Body of pancreas (tissue), 4 donors: ENCODE measurements at places on chromosomes 12 and 14. TPM values are rescaled to one million over a fixed set of nuclear protein-coding genes. Genes with fewer than 3 reads are reported as not detected.
A peak's percentile ranks its signal among the peaks of the same experiment; 100 is the strongest.

- DNase-seq, result peak; percentile 94
Observed at GRCh38 chr12:111361717-111362576, 6.9 kb downstream of the PHETA1 start.

DNA sequence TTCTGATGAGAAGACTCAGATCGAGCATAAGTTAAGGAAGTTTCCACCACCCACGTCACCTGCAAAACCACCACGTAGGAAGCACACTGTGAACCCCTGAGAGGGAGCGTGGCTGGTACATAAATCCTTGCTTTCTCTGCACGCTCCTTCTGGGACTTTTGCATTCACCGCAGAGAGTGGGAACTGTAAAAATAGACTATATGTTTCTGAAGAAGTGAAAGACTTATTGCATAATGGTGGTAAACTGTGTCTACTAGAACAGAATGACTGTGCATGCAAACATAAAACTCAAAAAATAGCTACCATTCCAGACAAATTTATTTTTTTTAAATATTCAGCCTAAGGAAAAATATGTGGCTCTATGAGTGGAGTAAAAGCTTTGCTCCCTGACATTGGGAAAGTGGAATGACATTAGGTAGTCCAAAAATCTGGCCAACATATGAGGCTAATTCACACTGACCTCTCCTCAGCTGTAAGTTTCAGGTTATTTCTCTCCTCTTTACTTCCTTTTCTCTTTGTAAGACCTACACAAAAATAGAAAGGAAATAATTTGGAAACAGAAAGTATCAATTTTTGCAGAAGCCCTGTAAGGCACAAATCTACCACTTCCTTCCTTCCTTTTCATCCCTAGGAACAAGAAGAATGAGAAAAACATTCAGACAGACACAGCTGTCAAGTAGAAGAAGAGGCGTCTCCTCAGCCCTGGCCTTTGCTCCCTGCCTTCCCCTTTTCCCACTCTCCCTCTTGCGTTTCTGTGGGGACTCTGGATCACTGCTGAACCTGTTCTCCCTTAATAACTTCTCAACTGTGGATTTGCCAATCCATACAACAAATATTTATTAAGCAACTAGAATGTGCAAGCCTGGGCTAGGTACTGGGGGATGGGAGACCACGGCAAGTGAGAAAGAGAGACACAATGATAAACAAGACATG lies 264.3 kb upstream of the FOXN3 start:
- DNase-seq, result no peak

DNA sequence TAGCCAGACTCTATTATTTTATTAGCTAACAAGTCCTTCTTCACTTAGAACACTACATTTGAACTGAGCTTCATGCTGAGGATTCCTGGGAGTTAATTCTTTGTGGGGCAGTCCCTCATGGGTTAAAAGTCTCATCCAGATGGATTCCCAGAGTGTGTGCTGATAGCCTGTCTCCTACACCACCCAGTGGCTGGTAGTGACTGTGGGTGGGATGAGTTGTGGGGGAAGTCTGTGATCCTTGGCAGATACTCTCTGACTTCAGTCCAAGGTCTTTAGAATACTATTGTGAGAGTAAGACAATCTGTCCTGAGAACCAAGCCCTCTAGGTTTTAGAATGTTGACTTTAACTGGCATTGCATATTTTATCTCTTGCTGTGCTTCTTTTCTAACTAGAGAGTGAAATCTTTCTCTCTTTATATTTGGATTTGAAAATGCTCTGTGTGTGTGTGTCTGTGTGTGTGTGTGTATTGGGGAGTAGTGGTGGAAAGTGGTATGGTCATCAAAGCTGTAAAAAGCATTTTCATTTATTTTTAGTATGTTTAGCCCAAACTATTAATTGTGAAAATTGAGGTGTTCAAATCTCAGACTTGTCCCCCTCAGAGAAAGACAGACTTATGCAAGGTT lies 37.3 kb downstream of the AKAP6 start:
- no peak for DNase-seq

DNA sequence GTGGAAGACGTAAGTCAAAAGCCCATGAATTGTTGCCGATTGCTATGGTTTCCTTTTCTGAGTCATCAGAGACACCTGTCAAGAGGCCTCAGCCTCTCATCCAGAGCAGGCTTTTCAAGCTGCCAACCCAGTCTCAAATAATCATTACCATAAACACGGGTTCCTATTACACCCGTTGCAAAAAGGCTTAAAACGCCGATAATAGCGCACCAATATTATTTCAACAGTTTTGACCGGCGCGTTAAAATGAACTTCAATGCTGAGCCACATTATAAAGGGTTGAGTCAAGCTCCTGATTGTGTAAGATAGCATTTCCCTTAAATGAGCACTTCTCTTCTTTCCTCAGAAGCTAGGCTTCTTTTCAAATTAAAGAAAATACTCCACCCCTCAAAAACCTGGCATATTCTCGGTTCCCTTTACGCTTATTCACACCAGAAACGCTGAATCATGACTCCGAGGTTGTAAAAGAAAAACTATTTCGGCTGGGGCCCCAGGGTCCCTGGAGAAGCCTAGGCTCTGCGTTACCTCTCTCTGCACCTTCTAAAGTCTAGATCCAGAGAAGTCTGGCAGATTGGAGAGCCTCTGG lies 1.4 kb downstream of the TMTC1 start:
- DNase-seq, result peak; percentile 7

- DNase-seq, result peak; percentile 89
Observed at GRCh38 chr14:20682435-20683124, 1.8 kb upstream of the RNASE4 start.

GRCh38 chr14:79706382-79706781 lies 504.9 kb downstream of the DIO2 start:
- no peak for DNase-seq

Gene CD9
- total RNA-seq, result 91.3 TPM
